ENCODE measurements at places on chromosomes 2 and 18.

GRCh38 chr18:26057344-26057773 lies 33.1 kb downstream of the SS18 start:
- DNase-seq: no peak

DNA sequence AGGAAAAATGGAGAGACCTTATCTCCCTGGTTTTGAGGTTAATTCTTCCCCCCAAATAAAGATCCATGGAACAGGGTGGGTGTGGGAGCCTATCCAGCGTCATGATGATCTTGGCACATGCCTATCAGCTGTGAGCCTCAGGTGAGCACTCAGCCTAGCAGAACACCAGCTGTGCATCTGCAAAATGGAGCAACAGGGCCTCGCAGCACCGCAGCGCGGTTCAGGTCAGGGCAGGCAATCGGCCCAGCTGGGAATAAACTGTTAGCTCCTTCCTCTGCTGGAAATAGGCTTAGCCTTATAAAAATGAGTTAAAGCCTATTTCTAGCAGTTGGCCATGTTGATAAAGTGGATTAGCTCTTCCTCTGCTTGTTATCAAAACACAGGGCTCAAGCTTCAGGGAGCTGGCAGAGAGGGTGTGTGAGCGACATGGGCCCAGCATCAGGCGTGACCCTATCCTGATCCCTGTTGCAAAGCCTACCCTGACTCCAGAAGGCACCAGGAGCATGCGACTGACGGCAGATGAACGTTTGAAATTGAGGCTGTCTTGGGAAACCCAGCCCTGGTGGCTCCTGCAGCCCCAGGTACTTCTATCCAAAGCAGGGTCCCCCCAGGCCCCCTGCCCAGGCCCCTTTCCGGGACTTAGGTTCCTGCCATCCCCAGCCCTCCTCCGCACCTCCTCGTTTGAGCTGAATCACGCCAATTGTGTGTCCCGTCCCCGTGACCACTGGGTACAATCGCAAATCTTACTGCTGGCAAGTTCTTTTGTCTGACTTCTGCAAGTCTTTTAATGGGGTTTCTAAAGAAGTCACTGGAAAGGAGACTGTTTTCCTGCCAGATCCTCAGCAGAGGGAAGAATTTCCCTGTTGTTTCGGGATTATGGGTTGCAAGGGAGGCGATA lies 35.4 kb downstream of the ARHGEF4 start:
- DNase-seq: no peak

DNA sequence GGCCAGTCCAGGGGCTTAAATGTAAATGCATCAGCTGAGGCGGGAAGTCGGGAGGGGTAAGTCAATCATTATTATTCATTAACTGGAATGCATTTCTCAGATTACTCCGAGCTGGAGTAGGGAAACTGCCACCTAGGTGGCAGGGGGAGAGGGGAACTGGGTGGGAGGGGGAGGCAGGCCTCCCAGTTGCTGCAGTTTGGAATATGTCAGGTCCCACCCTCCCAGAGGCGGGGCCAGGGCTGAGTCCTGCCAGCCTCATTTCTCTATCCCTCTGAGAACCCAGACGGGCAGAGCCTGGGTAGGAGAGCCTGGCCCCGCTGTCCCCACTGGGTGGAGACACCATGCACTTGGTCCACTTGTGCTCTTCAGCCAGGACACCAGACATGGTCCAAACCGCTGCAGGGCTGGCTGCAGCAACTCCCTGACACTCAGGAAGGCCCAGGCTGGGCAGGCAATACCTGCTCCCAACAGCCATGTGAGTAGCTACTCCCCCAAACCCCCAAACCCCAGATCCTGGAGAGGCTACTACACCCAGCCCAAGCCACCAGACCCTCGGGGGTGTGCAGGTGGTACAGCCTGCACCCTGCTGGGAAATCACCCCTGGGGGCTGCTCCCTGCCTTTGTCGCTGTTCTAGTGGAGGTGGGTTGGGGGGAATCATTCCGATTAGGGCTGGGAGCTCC lies at the start of gene GPBAR1:
TSS of gene GPBAR1 (plus strand) at position 274 of the 681 bp plus-strand sequence. CDS start 1,710 bp downstream, outside the sequence.
- DNase-seq: no peak

- DNase-seq: no peak
Measured at GRCh38 chr2:65666156-65666725, 233.8 kb upstream of the SPRED2 start.

DNA sequence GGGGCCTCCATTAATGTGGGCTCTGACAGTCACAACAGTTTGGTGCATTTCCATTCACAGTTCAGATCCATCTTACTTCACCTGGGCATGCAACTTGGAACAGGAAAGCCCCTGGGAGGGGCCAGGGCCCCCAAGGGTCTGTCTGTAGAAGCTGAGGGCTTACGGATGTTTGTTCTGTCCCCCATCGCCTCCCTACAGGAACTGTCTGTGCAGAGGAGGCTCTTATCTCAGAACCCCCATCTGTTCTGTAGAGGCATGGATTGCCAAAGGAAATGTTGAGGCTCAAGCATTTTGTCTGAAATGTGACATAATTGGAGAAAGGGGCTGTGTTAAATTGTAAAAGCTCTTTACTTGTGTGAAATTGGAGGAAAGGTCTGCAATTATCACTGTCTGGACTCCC lies 334.3 kb downstream of the CLIP4 start:
- no peak for DNase-seq

GRCh38 chr18:6997808-6998207 lies 119.8 kb downstream of the LAMA1 start:
- DNase-seq: no peak

GRCh38 chr18:49067071-49067470 lies 116.3 kb upstream of the SMAD7 start:
- DNase-seq: no peak

GRCh38 chr2:8494589-8494988 lies 187.3 kb upstream of the ID2 start:
- no peak for DNase-seq

- no peak for DNase-seq
Measured at GRCh38 chr18:42281851-42282250, 326.8 kb downstream of the PIK3C3 start.

GRCh38 chr2:1339388-1340140 lies 73.7 kb upstream of the TPO start:
- DNase-seq: no peak

- no peak for DNase-seq
Measured at GRCh38 chr2:31286230-31286629, 52.3 kb downstream of the EHD3 start.

DNA sequence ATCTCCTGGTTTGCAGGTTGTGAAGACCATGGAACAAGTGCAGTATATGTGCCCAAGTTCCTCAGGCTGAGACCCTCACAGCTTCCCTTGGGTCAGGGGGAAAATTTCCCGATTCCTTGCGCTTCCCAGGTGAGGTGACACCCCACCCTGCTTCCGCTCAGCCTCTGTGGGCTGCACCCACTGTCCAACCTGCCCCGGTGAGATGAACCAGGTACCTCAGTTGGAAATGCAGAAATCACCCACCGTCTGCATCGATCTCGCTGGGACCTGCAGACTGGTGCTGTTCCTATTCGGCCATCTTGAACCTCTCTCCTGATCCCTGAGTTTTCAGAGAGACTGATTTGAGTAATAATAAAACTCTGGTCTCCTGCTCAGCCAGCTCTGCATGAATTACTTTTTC lies 30.6 kb downstream of the CHCHD5 start:
- no peak for DNase-seq

DNA sequence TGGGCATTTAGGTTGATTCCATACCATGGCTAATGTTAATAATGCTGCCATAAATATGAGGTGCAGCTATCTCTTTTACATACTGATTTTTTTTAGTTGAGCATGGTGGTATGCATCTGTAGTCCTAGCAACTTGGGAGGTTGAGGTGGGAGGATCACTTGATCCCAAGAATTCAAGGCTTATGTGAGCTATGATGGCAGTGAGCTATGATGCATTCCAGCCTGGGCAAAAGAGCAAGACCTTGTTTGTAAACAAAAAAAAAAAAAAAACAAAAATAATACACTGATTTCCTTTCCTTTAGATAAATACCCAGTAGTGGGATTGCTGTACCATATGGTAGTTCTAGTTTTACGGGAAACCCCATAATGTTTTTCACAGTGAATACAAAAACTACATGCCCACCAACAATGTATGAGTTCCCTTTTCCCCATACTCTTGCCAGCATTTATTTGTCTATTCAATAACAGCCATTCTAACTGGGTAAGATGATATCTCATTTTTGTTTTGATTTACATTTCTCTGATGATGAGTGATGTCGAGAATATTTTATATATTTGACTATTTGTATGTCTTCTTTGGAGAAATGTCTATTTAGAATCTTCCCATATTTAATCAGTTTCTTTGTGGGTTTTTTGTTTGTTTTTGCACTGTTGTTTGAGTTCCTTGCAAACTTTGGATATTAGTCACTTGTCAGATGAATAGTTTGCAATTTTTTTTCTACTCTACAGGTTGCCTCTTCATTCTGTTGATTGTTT lies 281.0 kb upstream of the KYNU start:
- no peak for DNase-seq

DNA sequence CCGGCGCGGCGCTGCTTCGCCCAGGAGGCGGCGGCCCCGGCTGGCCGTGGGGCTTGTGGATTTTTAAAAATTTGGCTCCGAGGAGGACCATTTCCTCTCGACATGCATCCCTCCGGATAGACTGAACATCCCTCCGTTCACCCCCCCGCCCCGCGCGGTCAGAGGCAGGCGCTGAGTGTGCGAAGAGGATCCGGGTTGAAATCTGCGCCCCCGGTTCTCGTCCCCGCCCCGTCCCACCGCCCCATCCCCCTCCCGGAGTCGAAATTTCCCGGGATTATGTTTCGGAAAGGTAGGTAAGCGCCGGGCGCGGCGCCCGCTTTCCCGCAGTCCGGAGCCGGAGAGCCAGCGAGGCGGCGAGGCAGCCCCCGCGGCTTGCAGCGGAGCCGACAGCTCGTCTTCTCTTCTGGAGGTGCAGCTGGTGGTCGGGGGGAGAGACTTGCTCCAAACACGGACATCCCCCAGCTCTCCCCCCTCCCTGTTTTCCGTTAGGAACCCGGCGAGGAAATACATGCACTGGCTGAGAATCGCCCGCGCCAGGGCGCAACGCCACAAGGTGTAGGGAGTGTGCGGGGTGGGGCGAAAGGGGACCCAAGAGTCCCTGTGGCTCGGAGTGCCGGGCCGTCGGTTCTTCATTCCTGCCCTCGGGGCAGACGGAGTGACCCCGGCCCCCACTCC lies at the start of gene PRKCE:
TSS of gene PRKCE (plus strand) at position 261 of the 675 bp plus-strand sequence.
- DNase-seq: peak; percentile 12

DNA sequence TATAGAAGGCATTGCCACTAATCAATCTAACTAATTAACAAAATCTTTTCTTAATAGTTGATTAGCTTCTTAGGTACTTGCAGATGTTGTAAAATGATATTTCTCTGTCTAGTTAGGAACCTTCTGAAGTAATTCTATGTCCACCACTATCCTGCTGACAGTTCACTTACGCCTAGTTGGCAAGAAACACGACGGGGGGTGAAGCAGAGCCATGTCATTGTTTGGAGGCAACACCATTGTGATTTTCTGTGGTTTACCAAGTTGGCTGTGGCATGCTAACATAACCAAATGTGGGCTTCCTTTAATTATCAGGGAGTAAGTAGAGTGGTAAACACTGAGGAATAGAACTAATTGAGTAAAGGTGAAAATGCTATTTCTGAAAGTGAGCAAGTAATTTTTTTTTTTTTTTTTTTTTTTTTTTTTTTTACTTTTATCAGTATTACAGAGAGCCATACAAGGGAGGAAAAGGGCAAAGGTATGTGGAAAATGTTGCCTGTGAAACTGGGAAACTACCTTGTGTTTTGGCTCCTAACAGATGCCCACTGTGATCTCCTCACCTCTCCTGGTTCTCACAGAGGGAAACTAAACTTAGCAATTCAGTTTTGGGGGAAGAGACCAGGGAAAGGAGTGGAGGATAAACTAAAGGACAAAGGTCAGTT lies 126.8 kb downstream of the MEIS1 start:
- DNase-seq: no peak

DNA sequence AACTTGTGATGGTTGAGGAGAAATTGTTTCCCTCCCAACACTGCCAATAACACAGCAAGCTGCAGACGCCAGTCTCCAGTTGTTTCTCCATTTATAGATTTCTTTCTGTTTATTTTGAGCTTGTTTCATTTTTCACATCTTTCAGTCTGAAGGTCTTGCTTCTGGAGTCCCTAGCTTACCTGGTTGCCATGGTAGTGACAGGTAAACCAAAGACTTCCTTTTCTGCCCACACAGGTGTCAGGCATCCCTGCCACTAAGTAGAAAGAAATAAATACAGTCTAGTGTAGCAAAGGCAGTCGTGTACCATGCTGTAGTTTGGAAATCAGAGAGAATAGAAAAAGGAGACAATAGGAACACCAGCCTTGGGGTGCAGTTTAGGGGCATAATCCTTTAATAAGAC lies 82.8 kb downstream of the MARCHF4 start:
- DNase-seq: no peak

DNA sequence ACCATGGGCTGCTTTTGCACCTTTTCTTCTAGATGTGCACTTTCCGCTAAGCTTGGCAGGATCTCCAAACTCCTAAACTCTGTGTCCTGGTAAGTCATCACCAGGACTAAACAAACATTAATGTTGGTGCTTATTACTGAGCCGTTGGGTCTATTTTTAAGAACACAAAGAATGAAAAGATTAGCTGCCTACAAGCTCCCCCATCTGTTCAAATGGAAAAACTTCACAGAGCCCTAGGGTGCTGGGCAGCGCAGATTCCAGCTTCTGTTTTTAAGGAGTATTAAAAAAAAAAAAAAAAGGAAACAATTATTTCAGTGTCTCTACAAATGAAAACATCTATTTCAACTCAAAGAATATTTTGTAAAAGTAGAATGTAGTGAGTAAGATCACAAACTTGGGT lies 97.8 kb upstream of the AQP4 start:
- DNase-seq: no peak

- DNase-seq: no peak
Measured at GRCh38 chr2:23588106-23588505, 203.1 kb downstream of the KLHL29 start.

- DNase-seq: no peak
Measured at GRCh38 chr2:229514273-229514895, 200.0 kb downstream of the DNER start.

DNA sequence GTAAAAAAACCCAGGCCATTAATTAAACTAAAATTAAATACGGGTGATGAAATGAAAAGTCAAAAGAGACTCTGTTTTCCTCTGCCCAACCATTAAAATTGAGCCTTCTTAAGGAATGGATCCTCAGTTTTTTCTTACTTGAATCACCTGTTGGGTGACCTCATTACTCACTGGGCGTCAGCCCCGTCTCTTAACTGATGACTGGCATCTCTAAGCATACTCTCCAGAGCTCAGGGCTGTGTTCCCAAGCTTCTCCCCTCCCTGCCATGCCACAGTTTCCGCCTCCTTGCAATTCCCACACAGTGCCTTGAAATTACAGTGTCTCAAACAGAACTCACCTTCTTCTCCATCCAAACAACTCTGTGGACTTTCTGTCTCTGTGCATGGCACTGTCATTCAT lies 421.1 kb upstream of the CELF4 start:
- DNase-seq: no peak

GRCh38 chr2:202039278-202040078 lies 5.8 kb downstream of the FZD7 start:
- DNase-seq: no peak

GRCh38 chr2:65724752-65725151 lies 292.4 kb upstream of the SPRED2 start:
- no peak for DNase-seq
